ENCODE measurements at places on chromosomes 4 and X.

GRCh38 chrX:46959101-46959500, 46.9 kb downstream of the JADE3 start:
- DNase-seq: peak; percentile 61

GRCh38 chr4:38368613-38369012, 295.4 kb upstream of the KLF3 start:
- DNase-seq: peak; percentile 47

DNA sequence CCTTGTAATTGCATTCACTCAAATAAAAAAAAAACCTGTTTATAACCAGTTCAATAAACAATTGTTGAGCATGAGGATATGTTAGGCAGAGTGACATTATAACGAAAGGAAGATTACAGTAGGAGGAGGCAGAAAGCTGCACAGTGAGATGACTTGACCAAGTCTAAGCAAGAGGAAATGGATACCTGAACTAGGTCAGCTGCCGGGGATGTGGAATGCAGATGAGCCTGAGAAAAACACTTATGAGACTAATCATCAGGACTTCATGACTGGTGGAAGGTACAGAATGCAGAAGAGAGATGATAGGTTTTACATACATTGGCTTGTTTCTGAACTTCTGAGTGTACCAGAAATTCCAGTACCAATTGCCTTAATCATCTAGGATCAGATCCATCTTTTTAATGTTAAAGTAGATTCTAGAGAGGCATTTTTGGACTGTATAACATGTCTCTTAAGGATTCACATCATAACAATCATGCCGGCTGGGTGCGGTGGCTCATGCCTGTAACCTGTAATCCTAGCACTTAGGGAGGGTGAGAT, 208.1 kb upstream of the PPP3CA start:
- DNase-seq: peak; percentile 60

- DNase-seq: no peak
These were observed 33.2 kb upstream of the FAM9A start for GRCh38 chrX:8834392-8834791.

- no peak for DNase-seq
These were observed 2.7 kb downstream of the SLC38A5 start for GRCh38 chrX:48467281-48467761.

Measured in epithelial cell of esophagus (primary cell).